ENCODE measurements at places on chromosomes 5 and 9. TPM values are rescaled to one million over a fixed set of nuclear protein-coding genes. Genes with fewer than 3 reads are reported as not detected.

TXNDC8 gene
- not detected for total RNA-seq

ZNF618 gene
- 11.2 TPM for total RNA-seq

IRX2 gene
- not detected for total RNA-seq

GALNT12 gene
- 23.6 TPM for total RNA-seq

IL9 gene
- not detected for total RNA-seq

TMCO6 gene
- 24.5 TPM for total RNA-seq

TMC1 gene
- total RNA-seq: 0.86 TPM

SLC36A2 gene
- not detected for total RNA-seq

PFN3 gene
- not detected for total RNA-seq

CCIN gene
- total RNA-seq: 0.22 TPM

BAAT gene
- not detected for total RNA-seq

TUBB4B gene
- total RNA-seq: 93.4 TPM

CER1 gene
- not detected for total RNA-seq

GRIA1 gene
- total RNA-seq: 0.22 TPM

LCP2 gene
- total RNA-seq: not detected

PCDHGA8 gene
- total RNA-seq: 3.3 TPM

PKD2L2 gene
- not detected for total RNA-seq

P4HA2 gene
- total RNA-seq: 168 TPM

POU5F2 gene
- 1.7 TPM for total RNA-seq

SPATA31A3 gene
- total RNA-seq: not detected

FBXL7 gene
- total RNA-seq: 3.1 TPM

HSPA4 gene
- 155 TPM for total RNA-seq

NOXA1 gene
- total RNA-seq: 0.14 TPM

TSSK1B gene
- 0.57 TPM for total RNA-seq

All from placental pericyte (primary cell).